ENCODE measurements at places on chromosomes 1 and 21.

DNA sequence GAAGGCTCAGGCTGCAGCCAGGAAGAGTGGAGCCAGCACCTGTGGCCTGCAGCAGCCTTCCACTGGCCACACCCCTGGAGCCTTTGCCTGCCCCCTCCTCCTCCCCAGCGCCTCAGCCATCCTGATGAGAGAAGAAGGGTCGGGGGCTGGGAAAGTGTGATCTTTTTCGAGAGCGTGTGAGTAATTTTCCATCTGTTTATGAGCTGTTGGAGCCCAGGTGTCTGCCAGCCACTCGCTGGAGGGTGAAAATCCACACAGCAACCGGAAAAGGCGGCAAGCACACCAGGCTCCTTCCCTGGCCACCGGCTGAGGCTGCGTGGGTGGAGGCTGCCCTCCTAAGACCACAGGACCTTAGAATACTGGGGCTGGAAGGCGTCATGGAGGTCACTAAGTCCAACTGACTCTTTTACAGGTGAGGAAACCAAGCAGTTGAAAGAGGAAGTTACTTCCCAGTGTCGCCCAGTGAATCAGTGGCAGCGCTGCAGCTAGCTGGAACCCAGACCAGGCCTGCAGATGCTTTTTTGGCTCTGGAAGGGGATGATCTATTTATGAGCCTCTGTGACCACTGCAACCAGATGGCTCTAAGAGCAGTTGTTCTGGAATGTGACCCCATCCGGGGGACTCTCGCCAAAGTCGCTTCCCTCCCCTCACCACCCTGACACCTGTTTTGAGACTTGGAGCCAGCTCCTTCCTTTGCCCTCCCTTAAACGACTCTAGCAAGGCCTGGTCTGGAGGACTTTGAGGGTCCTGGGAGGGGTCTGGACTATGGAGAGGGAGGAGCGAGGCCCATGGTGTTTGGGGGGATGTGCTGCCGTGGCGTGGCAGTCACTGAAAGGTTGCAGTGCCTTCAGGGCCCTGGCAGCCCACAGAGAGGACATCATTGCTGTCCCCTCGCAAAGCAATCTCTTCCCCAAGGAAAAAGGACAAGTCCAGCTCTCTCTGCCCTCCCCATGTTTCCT, 54.5 kb downstream of the LGR6 start:
- DNase-seq = no peak

GRCh38 chr1:24946861-24947658, 17.0 kb upstream of the RUNX3 start:
- no peak for DNase-seq

DNA sequence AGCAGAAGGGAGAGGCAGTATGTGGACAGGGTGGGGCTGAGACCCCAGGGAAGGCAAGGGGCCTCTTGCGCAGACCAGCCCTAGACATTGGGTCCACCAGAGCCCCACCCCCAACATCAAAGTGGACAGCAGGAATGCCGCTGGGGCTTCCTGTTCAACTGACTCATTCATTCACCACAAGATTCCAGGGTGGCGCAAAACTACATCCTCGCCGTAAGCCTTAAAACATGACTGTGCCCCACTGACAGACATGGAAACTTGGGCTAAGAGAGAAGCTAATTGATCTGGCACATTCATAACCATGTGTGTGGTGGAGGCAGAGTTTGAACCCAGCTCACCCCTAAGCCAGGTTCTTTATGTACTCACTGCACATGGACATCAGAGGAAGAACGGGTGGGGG, 14.0 kb downstream of the COL16A1 start:
- DNase-seq = peak; percentile 97

- no peak for DNase-seq
Observed at GRCh38 chr1:83794384-83794783, 204.5 kb downstream of the TTLL7 start.

DNA sequence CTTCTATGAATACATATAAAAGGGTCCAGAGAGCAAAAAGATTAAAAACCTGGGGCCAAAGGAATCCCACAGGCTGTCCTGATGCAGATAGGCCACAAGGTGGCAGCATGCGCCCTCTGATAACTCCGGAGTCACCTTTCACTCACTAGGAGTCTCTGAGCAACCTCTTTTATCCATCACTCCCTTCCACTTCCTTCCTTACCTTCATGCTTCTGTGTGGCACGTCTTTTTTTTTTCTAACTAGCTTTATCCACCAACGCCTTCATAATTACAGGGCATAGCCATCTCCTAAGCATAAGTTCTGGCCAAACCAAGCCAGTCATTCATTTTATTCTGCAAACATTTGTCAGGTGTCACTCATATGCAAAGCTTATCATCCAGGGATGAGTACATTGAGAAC, 3.9 kb upstream of the PGLYRP4 start:
- peak; percentile 75 for DNase-seq

- no peak for DNase-seq
Observed at GRCh38 chr1:30834253-30834652, 74.3 kb downstream of the SDC3 start.

DNA sequence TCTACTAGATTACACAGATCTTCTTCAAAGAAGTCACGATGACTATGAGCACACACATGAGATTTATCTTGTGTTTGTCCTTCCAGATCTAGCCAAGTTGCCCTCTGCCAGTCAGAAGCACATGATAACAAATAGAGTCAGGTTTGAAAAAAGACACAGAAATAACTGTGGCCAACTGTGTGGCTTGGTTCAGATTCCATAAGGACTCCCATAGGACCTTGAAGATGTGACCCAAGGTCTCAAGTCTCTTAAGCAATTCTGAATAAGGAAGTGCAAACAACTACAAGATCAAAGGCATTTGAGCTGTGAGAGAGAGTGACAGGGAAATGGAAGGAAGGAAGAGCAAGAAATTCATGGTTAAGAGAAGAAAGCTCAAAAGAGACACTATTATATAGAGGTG, 194.0 kb downstream of the PLPP3 start:
- DNase-seq = no peak

GRCh38 chr1:99270646-99271045, 6.4 kb downstream of the PLPPR4 start:
- DNase-seq = no peak

DNA sequence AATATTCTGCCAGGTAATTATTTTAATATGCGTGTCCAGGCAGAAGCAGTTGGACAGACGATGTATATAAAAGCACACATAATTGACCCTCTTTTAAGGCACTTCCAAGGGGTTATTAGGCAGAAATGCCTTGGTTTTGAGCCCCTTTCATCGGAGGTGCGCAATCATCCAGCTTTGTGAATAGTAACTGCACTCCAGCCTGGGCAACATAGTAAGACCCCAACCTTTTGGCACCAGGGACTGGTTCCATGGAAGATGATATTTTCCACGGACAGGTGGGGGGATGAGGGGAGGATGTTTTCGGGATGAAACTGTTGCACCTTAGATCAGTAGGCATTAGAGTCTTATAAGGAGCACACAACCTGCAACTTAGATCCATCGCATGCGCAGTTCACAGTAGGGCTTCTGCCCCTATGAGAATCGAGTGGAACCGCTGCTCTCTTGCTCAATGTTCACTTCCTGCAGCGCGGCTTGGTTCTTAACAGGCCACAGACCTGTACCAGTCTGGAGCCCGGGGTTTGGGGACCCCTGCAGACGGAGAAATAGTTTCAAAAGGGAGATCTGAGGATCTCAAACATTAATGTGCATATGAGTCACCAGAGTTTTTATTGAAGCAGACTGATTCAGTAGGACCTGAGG, 1.8 kb upstream of the MCOLN2 start:
- DNase-seq = peak; percentile 13

- DNase-seq = no peak
Observed at GRCh38 chr1:196550731-196551130, 57.5 kb downstream of the KCNT2 start.

DNA sequence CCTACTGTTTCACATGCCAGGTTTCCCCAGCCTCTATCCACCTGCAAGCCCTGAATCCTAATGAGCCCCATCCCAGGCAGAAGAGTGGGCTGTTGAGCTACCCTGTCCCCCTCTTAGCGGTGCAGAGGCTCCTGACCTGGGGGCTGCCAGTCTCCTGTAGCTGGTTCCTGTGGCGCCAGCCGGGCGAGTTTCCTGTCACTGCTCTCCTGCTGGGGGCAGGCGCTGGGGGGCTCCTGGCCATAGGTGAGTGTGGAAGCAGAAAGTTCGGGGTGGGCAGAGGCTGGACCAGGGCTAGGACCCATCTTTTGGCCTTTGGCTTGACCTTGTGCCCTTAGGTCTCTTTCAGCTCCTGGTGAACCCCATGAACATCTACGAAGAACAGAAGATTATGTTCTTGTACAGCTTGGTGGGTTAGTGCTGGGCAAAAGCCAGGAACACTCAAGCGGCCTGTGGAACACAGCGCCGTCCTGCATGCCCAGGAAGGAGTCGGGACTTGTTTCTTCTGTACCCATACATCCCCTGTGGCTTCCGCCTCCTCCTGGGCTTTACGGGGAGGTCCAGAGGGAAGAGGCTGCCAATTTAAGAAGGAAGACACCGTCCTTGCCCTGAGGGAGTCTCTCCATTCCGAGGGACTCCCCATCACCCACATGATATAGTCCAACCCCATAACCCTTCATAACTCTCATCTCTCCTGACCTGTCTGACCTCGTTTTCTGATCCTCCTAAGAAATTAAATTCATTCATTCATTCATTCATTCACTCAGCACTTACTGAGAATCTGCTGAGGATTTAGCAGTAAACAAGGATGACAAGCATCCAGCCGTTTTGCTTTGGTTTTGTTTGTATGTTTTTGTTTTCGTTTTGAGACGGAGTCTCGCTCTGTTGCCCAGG, 939 bp downstream of the DCST1 start:
- DNase-seq = peak; percentile 51

DNA sequence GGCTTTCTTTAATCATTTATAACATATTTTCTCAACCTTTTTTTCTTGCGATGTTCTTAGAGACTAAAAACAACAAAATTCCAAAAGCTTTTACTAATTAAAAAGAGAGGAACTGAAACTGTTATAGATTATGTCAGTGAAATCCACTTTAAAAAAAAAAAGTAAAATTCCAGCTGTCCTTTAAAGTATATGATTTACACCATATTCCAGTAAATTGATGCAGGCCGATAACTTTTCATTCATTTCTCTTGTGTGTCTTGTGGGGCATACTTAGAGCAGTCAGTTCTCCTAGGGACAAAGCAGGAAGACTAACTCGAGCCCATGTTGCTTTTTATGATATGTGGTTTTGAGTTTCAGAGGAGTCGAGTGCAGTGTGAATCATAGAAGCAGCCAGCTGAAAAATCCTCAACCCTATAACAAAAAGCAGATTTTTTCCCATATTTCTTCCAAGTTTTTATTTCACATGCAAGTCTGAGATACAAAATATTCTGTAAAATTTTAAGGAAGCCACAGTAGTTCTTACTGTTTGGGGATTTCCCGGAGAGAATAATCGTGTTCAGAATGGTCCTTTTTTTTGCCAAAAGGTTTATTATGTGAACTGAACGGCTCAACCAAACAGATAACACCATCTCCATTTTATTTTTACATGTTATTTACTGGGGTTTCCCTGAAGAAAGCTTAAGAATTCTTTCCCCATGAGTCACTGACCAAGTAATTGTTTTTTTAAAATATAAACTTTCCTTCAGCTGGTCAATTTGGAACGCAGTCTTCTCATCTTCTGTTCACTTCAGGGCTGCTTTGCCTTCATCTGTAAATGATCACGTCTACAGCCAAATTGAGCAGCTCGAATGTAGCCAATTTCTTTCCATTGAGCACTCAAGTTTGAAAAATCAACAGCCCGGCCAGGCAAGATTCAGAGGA, 77.0 kb upstream of the C1orf105 start:
- DNase-seq = peak; percentile 47

DNA sequence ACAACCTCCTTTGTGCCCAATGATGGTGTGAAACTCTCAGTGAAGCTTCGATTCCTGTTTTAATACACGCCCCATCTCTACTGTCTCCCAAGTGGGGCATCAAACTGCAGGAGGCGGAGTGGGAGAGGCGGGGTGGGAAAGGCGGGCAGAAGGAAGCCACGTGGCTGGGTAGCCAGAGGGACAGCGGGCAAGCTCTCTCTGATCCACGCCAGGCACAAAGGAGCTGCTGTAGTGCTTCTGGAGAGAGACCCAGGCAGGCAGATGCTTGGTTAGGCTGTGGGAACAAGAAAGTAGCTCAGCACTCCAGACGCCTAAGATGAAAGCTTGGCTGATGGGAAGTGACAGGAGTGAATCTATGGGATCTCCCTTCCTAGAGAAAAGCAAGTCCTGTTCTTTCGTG, 25.7 kb downstream of the TRIM67 start:
- no peak for DNase-seq

DNA sequence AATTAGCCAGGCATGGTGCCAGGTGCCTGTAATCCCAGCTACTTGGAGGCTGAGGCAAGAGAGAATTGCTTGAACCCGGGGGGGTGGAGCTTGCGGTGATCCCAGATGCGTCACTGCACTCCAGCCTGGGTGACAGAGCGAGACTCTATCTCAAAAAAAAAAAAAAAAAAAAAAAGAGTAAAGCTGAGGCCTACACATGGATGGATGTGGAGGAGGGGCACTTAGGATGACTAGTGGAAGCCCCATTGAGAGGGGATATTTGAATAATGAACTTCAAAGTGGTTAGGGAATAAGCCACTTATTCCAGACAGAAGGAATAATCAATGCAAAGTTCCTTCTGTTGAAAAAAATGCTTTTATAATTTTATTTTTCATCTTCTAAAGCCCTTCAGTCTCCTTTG, 51.4 kb downstream of the PTBP2 start:
- DNase-seq = no peak

DNA sequence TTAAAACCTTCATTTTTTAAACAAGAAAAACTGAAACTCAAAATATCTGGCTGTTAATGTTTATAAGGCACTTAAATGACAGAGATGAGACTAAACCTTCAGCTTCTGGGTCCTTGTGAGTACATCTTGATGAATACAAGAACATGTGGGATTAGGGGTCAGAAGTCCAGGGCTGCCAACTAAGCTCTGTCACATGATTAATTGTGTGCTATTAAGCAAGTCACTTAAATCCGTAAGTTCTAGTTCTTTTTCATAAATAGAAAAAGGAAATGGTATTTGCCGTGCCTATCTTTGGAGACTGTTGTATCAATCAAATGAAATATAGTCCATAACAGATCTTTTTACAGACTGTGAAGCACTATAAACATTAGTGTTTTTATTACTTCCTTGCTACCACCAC, 43.2 kb upstream of the KCTD3 start:
- no peak for DNase-seq

- peak; percentile 53 for DNase-seq
Observed at GRCh38 chr1:3858231-3858981, 1.1 kb downstream of the DFFB start.

GRCh38 chr21:25459365-25459764, 147.9 kb downstream of the MRPL39 start:
- no peak for DNase-seq

- no peak for DNase-seq
Observed at GRCh38 chr1:223837206-223837605, 8.5 kb downstream of the TP53BP2 start.

- no peak for DNase-seq
Observed at GRCh38 chr1:85603086-85603880, 22.7 kb downstream of the CCN1 start.

GRCh38 chr1:154945962-154946850, 9.7 kb upstream of the PMVK start:
- DNase-seq = no peak
